ENCODE measurements at places on chromosomes 13 and 19.

- no peak for DNase-seq
These were observed 2.4 kb downstream of the ELAVL3 start for GRCh38 chr19:11478167-11479089.

DNA sequence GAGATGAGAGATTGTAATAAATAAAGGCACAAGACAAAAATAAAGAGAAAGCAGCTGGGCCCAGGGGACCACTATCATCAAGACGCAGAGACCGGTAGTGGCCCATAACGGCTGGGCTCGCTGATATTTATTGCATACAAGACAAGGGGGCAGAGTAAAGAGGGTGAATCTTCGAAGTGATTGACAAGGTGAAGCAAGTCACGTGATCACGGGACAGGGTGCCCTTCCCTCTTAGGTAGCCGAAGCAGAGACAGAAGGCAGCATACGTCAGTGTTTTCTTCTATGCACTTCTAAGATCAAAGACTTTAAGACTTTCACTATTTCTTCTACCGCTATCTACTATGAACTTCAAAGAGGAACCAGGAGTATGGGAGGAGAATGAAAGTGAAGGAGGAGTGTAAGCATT lies 4.6 kb upstream of the PRKCG start:
- DNase-seq, result no peak

GRCh38 chr13:44703371-44703770 lies 127.2 kb upstream of the TSC22D1 start:
- no peak for DNase-seq

DNA sequence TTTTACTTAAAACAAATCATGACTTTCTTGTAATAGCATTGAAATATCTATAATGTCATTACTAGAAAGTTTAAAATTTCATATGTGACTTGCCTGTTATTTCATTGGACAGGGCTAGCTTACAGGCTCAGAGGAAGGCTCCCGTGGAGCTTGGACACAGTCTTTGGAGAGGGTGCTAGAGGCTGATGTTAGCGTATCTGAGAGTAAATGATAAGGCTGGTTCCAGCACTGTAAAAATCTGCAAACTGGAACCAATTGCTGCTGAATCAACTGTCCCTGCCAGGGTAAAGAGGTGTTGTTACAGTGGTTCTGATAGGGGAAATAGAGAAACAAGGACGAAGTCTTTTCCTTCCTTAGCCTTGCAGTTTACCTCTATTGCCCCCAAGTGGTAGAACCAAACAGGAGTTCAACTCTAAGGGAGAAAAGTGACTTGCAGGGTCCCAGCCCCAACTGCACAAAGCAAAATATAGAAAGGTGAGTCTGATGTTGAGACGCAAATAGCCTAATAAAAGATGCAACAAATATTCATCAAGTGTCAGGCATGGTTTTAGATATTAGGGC lies 901.7 kb downstream of the DIAPH3 start:
- DNase-seq, result no peak

GRCh38 chr13:28582225-28582891 lies 76.6 kb upstream of the POMP start:
- no peak for DNase-seq

GRCh38 chr13:93794197-93794885 lies 567.7 kb downstream of the GPC6 start:
- no peak for DNase-seq

GRCh38 chr19:19490214-19490968 lies 25.0 kb downstream of the TSSK6 start:
- peak; percentile 81 for DNase-seq

- DNase-seq, result no peak
These were observed 82.0 kb downstream of the FRY start for GRCh38 chr13:32113532-32113931.

GRCh38 chr19:33771384-33772101 lies 25.1 kb upstream of the KCTD15 start:
- DNase-seq, result peak; percentile 53

GRCh38 chr13:49295244-49295643 lies 47.5 kb downstream of the CDADC1 start:
- DNase-seq, result no peak

DNA sequence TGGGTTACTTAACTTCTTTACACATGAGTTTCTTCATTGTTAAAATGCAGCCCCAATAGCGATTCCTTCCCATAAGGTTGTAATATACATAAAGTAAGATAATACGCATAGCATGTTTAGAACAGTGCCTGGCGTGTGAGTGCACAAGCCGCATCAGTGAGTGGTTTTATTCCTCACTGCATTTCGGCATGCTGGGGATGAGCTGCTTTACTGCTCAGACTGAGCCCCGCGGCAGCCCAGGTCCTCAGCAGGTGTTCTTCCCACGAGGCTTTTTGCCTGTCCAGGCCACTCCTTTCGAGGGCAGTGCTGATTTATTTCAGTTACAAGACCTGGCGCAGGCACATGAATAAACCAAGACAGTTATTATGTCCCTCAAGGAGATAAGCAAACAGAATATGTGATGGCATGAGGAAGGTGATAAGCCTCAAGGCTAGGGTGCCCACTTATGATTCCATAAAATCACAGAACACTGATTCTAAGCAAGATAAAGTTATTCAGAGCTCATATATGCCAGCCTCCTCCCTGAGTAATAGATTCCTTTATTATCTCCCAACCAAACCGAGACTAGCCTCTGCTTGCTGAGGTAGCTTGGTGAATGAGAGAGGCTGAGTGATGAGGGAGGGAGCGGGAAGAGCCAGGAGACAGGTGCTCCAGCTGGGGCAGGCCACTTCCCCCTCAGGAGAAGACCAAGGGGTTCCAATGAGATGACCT lies 505.5 kb downstream of the DIAPH3 start:
- DNase-seq, result no peak

DNA sequence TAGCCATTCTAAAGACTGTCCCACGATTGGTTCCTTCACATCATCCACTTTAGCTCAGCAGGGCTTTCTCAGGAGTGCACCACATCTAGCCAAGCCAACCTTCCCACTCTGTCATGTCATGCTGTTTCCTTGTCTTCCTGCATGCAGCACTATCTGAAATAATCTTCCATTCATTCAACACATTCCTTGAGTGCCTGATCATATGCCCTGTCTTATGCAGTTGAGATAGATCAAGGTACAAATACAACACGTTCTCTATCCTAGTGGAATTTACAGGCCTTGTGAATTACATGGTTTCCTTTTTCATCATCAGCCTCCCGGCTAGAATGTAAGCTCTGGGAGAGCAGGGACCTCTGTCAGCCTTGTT lies 6.8 kb upstream of the MRPS31 start:
- DNase-seq, result no peak

GRCh38 chr13:112145551-112146360 lies 78.8 kb downstream of the SOX1 start:
- no peak for DNase-seq

DNA sequence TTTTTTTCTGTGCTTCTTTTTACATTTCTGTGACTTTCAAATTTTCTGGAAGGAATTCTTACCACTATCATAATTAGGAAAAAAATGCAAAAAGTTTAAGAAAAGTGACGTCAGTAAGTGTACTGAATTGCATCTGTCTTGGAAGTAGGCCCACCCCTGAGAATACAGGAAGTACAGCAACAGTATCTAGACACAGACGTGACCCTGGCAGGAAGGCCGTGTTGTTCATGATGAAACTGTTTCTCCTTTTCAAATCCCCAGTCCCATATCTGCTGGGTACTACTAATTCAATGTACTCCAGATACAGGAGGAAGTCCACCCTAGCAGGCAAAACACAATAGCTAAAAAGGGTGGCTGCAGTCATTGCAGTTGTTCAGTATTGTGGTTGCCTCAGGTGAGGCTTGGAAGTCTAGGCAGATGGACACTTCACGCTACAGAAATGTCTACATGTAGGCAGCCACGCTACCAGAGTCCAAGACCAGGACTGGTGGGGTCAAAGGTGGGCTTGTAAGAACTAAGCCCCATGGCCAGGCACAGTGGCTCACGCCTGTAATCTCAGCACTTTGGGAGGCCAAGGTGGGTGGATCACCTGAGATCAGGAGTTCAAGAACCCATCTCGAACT lies 49.6 kb upstream of the MED4 start:
- no peak for DNase-seq

DNA sequence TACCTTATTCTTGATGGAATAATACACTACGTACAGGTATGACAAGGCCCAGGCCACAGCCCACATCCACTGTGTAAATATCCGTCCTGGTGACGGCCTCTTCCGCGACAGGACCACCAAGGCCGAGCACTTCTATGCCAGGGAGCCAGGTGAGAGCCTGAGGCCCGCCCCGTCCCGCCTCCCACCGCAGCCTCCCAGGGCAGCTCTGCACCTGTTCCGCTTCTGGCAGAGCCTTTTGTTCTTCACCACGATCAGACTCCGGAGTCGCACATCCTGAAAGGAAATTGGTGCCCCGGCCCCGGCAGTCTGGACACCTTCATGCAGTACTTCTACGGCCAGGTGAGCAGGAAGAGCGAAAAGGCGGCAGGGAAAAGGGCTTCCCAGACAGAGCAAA lies 10.6 kb upstream of the ZNF358 start:
- DNase-seq, result no peak

DNA sequence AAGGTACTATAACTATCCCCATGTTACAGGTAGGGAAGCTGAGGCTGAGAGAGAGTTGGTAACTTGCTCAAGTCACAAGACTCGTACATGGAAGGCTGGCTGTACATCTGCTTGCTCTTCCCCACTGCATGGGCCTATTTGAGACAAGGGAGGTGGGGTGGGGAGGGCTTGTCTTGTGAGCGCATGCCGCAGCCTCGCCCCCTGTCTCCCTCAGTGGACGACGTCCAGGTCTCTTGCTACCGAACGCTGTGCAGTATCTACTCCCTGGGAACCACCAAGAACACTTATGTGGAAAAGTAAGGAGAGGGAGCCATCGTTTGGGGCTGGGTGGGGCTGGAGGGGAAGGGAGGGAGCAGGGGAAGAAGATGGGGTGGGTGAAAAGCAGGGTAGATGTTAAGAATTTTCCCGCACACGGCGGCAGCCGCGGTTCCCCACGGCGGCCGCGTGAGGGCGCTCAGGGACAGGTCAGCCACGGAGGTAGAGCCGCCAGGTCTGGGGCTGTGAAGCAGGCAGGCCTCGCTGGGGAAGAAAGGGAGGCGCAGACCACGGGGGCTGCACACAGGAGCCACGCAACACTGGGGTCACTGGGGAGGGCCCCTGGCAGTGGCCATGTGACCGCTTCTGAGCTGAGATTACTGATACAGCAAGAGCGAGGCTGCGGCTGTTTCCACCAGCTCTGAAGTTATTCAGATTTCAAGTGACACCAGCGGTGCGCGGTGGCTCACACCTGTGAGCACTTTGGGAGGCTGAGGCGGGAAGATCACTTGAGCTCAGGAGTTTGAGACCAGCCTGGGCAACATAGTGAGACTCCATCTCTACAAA lies 81.5 kb downstream of the RYR1 start:
- DNase-seq, result peak; percentile 37

DNA sequence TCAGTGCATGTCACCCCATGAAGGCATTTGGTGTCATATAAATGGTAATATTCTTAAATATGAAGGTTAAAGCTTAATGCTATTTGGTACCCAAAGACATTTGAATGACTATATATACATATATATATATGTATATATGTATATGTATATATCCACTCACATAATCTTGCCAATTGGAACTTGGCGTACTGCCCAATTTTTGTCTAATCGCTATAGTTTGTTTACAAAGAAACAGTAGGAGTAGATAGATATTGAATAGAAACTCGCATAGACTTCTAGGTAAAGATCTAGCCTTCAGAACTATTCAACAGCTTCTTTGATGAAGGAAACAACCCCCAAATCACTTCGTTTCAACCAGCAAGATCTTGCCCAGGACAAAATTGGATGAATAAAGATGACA lies 24.1 kb downstream of the KLF5 start:
- no peak for DNase-seq

GRCh38 chr13:78909276-78909675 lies 250.3 kb upstream of the OBI1 start:
- DNase-seq, result no peak

DNA sequence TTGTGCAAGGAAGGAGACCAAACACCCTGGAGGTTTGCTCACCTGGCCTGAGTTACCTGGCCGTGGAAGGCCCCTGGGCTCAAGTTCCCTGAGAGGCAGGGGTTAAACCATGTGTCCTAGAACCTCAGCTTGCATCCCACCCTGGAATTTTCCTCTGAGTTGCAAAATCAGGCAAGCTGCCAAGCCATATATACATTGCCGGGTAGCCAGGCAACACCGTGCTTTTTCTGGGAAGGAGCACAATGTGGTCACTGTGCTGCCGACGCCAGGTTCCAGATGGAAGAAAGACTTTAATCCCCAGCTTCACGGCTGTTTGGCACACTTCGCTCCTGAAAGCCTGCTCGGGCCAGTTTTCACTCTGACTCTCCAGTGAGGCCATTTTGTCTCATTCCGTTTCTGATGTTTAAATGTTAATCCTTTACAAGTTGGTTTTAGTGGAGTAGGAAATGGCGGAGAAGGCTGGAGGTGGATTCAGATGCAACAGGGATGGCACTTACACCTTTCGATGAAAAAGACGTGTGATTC lies 60.1 kb upstream of the PEG3 start:
- DNase-seq, result no peak

- DNase-seq, result no peak
These were observed 232.1 kb downstream of the TDRD3 start for GRCh38 chr13:60629158-60629557.

- no peak for DNase-seq
These were observed 56.7 kb downstream of the STARD13 start for GRCh38 chr13:33228648-33229445.
